ENCODE measurements at places on chromosomes 12 and 14. TPM values are rescaled to one million over a fixed set of nuclear protein-coding genes. Genes with fewer than 3 reads are reported as not detected.

- H3K4me1 ChIP-seq: no peaks in the 10 kb centered on the region
- no peak for DNase-seq
- peaks cover 37% of the 10 kb centered on the region for H3K36me3 ChIP-seq
- H3K27ac ChIP-seq: no peak overlapping the region
- H3K27me3 ChIP-seq: no peaks in the 10 kb centered on the region
- H3K4me3 ChIP-seq: no peak overlapping the region
Measured at GRCh38 chr12:66119870-66120241, 10.7 kb downstream of the LLPH start.

DNA sequence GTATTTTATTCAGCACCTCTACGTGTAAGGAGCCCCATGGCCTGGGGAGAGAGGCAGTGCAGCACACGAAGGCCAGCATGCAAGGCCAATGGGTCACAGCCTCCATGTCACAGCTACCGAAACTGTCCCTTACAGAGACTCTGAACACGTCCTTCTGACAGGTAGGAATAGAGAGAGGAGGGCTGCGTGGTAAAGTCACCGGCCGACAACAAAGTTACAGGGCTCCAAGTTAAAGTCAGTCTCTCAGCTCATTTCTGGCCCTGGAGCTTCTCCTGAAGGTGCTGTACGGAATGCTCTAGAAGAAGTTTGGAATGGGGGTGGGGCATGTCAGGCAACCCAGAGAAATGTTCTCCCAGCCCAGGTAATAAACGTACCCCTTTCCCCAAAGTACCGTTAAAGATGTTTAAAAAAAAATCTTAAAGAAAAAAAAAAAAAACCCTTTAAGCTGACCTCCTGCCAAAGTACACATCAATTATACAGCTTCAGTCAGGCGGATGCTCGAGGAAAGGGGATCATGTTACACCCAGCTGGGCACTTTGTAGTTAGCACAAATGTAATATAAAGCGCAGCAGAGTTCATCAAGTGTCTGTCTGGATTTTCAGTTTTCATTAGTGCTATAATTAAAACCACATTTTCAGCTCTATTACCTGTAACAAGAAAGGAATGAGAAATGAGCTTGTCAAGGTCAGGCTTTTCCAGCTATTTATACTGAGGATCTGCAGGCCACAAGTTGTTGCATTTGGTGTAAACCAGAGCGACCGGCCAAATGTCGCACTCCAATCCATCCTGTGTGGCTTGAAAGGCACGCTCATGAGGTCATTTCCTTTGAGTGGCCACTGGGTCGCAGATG, 53.3 kb upstream of the CDKN3 start:
- no peak overlapping the region for H3K4me3 ChIP-seq
- H3K27ac ChIP-seq: no peak overlapping the region
- peaks cover 9% of the 10 kb centered on the region for H3K4me1 ChIP-seq

DNA sequence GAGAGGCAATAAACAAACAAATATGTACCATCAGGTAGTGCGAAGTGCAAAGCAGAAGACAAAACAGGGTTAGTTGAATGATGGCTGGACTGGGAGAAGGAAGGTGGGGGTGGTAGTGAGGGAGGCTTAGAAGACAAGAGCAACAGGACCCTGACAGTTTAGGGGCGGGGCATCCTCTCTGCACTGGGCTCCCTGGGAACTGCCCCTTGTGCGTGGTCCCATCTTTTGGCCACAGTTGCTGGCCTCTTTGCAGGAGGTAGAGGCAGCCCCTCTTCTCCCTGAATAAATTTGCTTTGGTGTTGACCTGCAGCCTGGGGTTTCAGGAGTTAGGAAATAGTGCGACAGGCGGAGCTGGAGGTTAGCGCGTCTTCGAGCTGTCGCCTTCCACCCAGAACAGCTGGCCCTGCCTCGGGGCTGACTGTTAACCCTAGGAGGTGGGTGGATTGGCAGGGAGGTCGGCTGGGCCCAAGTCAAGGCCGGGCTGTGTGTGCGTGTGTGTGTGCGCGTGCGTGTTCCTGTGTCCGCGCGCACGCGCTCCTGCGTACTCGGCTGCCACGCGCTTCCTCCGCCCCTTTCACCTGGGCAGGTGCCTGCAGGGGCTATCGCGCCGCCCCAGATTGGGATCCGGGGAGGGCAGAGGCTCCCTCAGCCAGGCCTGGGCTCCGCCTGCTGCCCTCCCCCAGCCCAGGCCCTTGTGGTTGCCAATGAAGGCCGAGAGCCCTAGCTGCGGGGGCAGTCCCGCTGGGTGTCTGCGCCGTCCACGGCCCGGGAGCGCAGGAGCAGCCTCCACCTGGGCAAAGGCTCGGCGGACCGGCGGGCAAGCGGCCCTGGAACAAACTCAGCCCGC, 180.8 kb downstream of the ADCK1 start:
- H3K4me3 ChIP-seq: peak overlapping the region; percentile 65
- no peaks in the 10 kb centered on the region for H3K36me3 ChIP-seq
- H3K4me1 ChIP-seq: no peaks in the 10 kb centered on the region
- H3K27me3 ChIP-seq: peaks cover 55% of the 10 kb centered on the region
- no peak overlapping the region for H3K27ac ChIP-seq
- peak; percentile 85 for DNase-seq

GRCh38 chr14:100250732-100251465, 12.0 kb downstream of the YY1 start:
- H3K27ac ChIP-seq: no peak overlapping the region
- H3K4me1 ChIP-seq: peaks cover 4% of the 10 kb centered on the region
- no peaks in the 10 kb centered on the region for H3K27me3 ChIP-seq
- DNase-seq: no peak
- H3K4me3 ChIP-seq: no peak overlapping the region
- peaks cover 8% of the 10 kb centered on the region for H3K36me3 ChIP-seq

- H3K36me3 ChIP-seq: peaks cover 76% of the 10 kb centered on the region
- H3K4me1 ChIP-seq: peaks cover 8% of the 10 kb centered on the region
- no peak overlapping the region for H3K4me3 ChIP-seq
- no peaks in the 10 kb centered on the region for H3K27me3 ChIP-seq
Measured at GRCh38 chr12:95763809-95764253, 26.7 kb downstream of the NTN4 start.

DNA sequence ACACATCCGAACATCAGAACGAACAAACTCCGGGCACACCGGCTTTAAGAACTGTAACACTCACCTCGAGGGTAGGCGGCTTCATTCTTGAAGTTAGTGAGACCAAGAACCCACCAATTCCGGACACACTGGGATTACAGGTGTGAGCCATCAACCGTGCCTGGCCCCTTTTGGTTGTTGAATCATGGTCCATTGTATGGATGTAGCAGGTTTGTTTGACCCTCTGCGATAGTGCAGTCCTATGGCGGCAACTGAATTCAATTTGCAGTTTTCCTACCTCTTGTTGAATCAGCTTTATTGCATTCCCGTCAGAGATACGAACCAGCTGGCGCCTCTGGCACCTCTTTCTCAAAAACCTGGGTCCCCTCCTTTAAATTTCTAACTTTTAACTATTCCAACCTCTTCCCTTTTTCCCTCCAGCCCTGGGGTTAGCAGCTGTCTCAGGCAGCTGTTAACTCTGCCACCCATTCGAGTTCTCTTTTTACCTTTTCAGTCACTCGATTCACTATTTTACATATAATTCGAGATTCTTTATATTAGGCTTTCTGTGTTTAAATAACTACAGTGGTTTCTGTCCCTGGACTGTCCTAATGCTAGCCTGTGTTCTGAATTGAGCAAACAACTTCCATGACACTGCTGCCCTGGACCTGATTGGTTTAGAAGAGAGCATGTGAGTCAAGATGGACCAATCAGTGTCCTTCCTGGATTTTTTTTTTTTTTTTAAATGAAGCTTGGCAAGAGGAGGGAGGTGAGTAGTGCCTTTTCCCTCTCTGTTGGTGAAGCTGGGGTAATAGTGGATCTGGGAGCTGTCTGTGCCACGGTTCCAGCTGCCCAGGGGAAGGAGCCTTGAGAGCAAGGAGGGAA, 261.5 kb downstream of the PCNX1 start:
- no peaks in the 10 kb centered on the region for H3K27me3 ChIP-seq
- no peak overlapping the region for H3K27ac ChIP-seq
- H3K4me3 ChIP-seq: no peak overlapping the region
- H3K4me1 ChIP-seq: no peaks in the 10 kb centered on the region
- H3K36me3 ChIP-seq: no peaks in the 10 kb centered on the region

GRCh38 chr14:21071225-21072030, 1.3 kb downstream of the ARHGEF40 start:
- no peaks in the 10 kb centered on the region for H3K27me3 ChIP-seq
- H3K4me3 ChIP-seq: peak overlapping the region; percentile 93
- DNase-seq: peak; percentile 96
- peaks cover 4% of the 10 kb centered on the region for H3K4me1 ChIP-seq

DNA sequence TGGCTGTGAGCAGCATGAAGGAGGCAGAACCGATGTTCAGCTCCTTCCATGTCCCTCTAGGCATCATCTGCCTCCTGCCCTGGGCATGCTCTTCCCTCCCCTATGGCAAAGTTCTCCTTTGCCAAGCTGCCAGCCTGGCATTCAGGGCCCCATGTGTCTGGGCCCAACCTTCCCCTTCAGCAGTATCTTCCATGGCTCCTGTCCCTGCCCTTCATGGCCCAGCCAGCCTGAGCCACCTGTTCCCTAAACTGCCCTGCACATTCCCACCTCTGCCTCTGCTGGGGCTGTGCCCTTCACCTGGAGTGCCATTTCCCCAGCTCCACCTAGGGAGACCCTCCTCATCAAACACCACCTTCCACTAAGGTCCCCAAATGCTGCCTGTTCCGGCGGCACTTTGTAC, 74.0 kb upstream of the TCL1A start:
- no peaks in the 10 kb centered on the region for H3K4me1 ChIP-seq
- H3K27me3 ChIP-seq: no peaks in the 10 kb centered on the region
- no peaks in the 10 kb centered on the region for H3K36me3 ChIP-seq
- H3K4me3 ChIP-seq: no peak overlapping the region
- H3K27ac ChIP-seq: no peak overlapping the region

DNA sequence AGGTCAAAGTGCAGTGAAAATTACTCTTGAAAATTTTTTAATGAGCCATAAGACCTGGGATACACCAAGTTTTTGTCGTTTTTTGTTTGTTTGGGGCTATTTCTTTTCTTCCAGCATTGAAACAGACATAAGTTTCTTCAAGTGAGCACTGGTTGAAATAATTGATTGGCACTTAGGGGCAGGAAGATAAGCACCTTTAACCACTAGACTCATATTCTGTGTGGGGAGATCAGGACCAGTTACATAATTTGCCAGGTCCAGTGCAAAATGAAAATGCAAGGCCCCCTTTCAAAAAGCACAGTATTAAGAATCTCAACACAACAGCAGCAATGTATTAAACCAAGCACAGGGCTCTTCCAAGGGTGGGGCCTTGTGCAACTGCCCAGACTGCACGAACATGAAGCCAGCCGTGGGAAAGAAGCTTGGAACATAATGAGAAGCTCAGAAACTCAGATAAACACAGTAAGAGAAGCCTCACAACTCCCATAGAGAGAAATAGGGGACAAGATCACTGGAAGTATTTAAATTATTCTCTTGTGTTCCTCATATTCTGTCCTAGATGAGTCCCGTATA, 3.2 kb upstream of the TCP11L2 start:
- no peaks in the 10 kb centered on the region for H3K36me3 ChIP-seq
- no peaks in the 10 kb centered on the region for H3K27me3 ChIP-seq
- H3K4me1 ChIP-seq: peaks cover 3% of the 10 kb centered on the region

- no peaks in the 10 kb centered on the region for H3K36me3 ChIP-seq
- H3K27ac ChIP-seq: no peak overlapping the region
- no peaks in the 10 kb centered on the region for H3K4me1 ChIP-seq
- H3K4me3 ChIP-seq: no peak overlapping the region
Measured at GRCh38 chr14:24806061-24806678, 172.2 kb upstream of the GZMB start.

DNA sequence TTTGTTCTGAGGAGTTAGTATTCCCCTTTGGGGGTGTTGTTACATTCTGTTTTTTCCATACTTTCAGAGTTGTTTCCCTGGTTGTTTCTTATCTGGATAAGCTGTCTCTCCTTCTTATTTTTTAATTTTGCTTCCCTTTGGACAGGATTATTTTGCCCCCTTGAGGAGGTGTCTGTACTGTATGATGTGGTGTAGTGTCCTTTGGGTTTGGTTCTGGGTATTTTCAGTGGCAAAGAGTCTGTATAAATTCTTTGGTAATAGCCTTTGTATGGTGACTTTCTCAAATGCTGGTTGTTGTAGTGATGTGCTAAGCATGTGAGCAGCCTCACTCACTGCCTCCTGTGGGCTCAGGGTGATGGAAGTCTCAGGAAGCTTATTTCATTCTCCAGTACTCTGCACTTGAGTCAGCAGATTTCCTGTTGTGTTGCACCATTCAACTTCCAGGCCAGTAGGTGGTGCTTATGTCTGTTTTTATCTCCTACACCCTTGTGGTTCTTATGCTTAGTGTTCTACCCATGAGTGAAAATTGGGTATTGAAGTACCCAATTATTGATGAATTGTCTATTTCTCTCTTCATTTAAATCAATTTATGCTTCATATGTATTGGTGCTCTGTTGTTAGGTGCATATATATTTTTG, 103.3 kb upstream of the PMCH start:
- no peak overlapping the region for H3K4me3 ChIP-seq
- no peaks in the 10 kb centered on the region for H3K36me3 ChIP-seq
- no peaks in the 10 kb centered on the region for H3K27me3 ChIP-seq
- no peak overlapping the region for H3K27ac ChIP-seq

DNA sequence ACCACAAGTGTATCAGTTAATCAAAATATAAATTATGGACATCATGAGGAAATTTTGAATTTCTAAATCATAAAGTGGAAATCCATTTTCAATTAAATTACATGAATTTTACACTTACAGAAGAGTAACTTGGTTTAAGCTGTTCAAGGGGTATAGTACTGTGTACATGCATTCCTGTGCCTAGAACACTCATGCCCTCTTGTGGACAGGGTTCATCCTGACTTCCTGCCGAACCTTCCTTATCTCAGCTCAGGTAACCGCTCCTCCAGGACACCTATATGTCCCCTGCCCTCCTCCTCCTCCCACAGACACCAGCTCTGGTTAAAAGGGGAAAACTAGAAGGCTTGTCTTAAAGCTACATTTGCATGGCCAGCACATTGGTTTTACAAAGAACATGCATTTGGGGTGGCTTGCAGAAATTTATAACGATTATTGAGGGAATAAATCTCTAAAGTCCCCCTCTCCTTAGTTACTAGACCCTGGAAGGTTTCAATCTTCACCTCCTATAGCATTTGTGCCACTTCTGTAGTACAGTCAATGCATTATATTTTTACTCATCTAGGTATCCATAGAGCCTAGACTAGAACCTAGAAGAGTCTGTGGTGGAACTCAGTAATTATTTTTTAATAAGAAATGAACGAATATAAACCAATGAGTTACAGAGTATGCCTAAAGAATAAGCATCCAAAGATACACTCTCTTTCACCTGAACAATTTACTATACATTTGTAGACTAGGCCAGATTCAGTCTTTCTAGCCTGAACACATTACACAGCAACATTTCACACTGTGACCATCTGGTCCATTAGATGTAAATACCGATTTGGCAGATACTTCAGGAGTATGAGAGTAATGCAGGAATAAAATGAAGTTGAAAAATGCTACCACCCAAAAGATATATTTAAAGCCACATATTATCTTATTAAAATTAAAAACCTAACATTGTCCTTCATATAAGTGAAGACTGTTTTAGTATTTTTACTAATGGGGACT, 345.6 kb downstream of the PAWR start:
- no peaks in the 10 kb centered on the region for H3K27me3 ChIP-seq
- H3K36me3 ChIP-seq: no peaks in the 10 kb centered on the region
- no peak overlapping the region for H3K4me3 ChIP-seq
- H3K27ac ChIP-seq: no peak overlapping the region

Gene TMPRSS12
- not detected for total RNA-seq

Gene GPR84
- total RNA-seq: not detected

All from endodermal cell (in vitro differentiated cells).